Caki2 (cell line): ENCODE measurements at places on chromosomes 7 and 10. TPM values are rescaled to one million over a fixed set of nuclear protein-coding genes. Genes with fewer than 3 reads are reported as not detected.

GRCh38 chr7:143048827-143049226, 3.3 kb upstream of the OR6V1 start:
- DNase-seq, result no peak

GRCh38 chr7:72337390-72338167, 74.6 kb downstream of the CALN1 start:
- DNase-seq, result no peak

DNA sequence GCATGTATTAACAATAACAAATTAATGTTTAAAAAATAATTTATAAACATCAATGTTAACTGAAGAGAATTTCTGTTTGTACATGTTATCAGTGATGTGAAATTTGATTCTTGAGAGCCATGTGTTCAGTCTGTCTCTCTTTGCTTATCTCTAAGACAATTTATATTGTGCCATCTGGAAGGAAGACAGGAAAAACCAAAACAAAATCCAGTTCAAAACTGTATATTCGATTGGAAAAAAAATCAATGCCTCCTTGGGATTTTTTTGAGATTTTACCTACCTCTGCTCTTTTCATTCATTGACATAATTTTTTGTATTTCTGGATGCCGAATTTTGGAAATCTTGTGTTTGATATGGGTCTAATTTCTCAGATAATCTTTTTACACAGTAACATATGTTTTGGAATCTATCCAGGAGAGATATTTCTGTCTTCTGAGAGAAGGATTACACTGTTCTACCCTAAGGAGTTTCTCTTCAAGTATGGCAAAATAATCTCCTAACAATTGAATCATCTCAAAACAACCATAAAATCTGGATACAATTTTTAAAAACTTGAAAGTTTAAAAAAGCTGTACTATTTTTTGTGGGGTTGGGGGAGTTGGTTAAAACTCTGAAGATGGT, 311.9 kb upstream of the GNAI1 start:
- no peak for DNase-seq

DNA sequence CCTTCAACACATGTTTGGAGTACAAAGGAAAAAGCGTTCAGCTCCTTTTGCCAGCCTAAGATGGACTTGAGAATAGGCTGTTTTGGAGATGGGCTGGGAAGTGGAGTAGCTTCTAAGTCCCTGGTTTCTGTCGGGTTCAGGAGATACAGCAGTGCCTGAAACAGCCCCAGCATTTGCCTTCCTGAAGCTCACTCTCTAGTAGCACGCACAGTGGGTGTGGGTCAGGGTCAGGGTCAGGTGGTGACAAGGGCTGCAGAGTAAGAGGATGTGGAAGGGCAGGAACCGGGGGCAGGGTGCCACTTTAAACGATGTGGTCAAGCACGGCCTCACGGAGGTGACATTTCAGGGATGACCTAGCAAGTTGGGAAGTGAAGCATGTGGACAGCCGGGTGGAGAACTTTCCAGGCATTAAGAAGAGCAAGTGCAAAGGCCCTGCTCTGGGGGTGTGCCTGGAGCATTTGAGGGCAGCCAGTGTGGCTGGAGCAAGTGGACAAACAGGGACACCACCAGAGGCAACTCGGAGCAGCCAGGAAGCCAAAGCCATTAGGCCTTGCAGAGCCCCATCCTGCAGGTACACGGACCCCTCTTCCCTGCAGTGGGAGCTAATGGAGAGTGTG, 382.2 kb upstream of the ZMIZ1 start:
- no peak for DNase-seq

DNA sequence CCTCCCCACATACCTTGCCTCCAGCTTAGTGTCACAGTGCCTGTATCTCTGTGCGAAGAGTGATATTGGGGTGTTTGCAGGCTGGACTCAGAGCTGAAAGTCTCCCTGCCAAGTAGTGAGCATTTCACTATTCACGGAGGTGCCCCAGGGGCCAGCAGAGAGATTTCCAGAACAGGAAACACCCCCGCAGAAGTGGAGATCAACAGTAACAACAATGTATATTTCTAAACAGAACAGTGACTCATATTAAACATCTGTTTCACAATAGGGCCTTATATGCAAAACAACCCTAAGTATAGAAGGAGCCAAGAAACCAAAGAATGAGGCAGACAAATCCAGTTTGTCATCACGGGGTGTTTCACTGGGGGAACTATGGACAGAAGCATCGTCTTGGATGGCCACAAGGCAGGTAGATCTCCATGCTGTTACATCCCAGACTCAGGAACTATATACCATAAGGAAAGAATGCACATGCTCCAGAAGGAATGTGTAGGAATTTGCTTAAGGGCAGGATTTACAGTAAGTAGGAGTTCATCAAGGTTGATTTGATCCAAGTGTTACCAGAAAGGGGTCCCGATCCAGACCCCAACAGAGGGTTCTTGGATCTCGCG, 29.3 kb upstream of the CCL24 start:
- no peak for DNase-seq

- DNase-seq, result peak; percentile 18
Observed at GRCh38 chr7:117963264-117964197, 90.3 kb upstream of the CTTNBP2 start.

GRCh38 chr10:6175329-6176055, 27.2 kb upstream of the PFKFB3 start:
- DNase-seq, result no peak

- no peak for DNase-seq
Observed at GRCh38 chr7:101436221-101436735, 73.6 kb downstream of the COL26A1 start.

- no peak for DNase-seq
Observed at GRCh38 chr7:151125470-151125845, 39.2 kb downstream of the AGAP3 start.

- peak; percentile 33 for DNase-seq
Observed at GRCh38 chr7:30920584-30921539, 9.2 kb downstream of the AQP1 start.

GRCh38 chr10:37344413-37344812, 219.0 kb downstream of the ANKRD30A start:
- no peak for DNase-seq

GRCh38 chr10:43252166-43252782, 14.6 kb downstream of the RASGEF1A start:
- no peak for DNase-seq

- DNase-seq, result no peak
Observed at GRCh38 chr7:15279640-15280039, 282.2 kb downstream of the AGMO start.

- no peak for DNase-seq
Observed at GRCh38 chr10:132556994-132557441, 19.4 kb downstream of the INPP5A start.

GRCh38 chr10:79403441-79404230, 41.8 kb downstream of the ZCCHC24 start:
- no peak for DNase-seq

DNA sequence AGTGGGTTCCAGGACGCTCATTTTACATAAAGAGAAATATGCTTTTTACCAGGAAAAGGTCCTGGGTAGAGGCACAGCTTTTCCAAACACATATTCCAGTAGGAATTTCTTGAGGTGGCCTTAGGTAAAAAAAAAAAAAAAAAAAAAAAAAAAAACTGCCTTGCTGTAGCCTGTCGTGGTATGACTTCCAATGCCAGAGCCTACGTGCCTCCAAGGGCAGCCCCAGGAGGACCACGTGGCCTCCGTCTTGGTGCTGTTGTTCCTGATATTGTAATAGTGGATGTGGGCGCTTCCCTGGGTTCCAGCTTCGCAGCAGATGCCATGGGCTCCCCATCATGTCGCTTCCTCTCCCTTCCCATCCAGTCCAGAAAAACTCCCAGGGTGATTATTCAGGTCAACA, 49.3 kb downstream of the PRKAG2 start:
- DNase-seq, result no peak

GRCh38 chr7:156777364-156778069, 115.5 kb downstream of the LMBR1 start:
- DNase-seq, result no peak

DNA sequence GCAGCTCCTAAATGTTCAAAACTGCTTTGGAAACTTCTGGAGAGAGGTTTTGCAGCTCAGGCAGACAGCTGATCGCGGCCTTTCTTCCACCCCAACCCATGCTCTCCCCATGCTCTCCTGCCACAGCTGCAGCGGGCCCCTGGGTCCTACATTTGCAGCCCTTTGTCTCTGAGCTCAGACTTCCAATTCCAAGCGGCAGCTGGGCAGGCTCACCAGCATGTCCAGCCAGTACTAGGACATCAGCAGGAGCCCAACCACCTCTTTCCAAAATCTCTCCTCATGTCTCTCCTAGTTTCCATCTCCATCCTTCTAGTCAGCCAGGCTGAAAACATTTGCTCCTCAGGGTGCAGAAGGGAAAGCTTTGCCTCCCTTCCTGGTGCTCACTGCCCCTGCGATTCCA, 6.0 kb downstream of the LEP start:
- no peak for DNase-seq

DNA sequence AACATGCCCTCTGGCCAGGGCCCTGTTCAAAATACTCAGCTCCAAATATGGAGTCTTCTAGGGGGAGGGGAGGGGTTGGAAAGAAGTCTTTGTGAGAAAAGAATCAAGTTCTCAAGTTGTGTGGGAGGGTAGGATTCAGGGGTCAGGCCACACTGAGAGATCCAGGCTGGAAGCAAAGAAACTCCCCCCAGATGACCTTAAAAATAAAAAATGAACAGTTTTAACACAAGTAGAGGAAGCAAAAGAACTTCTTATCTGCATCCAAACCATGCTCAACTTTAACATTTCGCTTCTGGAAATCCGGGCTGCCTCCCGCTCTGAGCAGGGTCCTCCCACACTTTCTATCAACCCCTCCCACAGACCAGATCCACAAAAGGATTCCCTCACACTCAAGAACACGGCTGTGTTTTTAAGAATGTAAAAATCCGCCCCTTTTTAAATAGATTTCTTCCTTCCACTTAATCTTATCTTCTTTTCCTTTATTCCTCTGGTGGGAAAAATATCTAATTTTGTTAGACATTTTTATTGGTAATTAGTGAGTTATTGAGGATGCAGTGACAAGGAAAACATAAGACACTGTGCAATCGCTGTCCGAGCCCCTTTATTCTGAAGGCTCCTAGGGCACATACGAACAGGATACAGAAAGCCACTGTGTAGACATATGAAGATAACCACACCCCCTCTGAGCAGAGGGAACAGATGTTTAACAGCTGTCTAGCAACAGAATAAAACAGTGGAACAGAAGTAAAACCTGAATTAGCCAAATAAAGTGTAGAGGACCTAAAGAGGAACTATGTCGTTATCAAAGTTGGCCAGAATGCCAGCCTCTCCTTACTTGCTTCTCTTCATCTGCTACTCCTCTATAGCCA, 43.8 kb downstream of the CYTH3 start:
- DNase-seq, result no peak

DNA sequence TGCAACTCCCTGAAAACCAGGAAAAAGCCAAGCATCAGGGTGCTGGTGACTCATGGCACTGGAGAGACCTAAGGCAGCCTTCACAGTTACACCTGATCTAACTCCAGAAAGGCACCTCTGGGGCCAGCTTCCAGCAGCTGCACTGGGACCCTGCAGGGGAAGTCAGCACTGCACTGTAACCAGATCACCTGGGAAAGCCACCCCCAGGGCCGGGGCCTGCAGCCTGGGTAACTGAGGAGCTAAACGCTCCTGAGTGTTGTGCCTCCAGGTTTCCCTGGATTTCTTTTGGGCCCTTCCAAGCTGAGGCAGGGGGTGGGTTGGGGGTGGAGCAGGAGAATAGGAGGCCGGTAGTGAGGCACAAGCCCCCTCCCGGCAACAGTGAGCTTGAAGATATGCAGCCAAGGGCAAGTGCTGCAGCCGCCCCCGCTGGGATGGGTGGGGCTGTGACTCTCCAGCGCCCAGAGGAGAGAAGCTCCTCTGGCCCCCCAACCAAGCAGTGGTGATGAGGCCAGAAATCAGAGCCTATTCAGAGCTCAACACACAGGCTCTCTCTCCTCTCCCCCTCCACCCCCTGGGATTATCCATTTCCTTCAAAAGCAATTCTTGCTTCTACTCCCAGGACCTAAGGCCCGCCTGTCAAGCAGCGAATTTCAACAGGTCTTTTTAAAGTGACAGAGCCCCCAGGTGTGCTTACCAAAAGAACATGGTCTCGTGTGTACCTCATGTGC, 2.6 kb downstream of the CXCL12 start:
- DNase-seq, result no peak

DNA sequence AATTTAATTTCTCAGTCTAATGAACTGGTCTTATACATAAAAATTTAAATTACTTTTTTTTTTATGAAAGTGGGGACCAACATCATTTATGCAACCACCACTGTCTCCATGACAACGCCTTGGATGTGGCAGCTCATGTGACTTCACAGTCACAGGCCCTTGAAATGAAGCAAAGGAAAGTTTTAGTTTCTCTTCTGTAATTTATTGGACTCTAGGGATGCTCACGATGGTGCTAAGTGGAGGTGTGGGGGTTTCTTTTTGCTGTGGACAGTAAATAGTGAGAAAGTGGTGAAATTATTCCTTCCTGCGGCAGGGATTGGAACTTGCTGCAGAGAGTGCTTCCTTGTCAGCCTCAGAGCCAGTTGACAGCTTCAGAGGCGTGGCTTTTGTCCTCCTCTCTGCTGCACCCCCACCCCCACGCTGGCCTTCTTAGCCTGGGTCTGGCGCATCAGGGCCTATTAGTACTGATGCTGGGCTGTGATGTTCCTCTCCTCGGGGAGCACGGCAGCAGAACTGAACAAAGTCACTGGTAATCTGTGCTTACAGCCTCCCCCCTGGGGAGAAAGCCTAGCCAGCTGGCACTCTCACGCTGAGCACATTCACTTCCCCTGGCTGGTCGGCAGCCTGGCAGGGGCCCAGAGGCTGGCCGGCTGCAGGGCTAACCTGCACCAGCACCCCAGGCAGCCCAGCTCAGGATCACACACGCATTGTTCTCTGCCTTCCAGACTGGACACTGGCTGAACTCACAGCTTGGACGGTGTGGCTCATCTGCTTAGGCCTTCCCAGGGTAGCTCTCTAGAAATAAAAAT, 517.5 kb upstream of the GALNT17 start:
- no peak for DNase-seq

DNA sequence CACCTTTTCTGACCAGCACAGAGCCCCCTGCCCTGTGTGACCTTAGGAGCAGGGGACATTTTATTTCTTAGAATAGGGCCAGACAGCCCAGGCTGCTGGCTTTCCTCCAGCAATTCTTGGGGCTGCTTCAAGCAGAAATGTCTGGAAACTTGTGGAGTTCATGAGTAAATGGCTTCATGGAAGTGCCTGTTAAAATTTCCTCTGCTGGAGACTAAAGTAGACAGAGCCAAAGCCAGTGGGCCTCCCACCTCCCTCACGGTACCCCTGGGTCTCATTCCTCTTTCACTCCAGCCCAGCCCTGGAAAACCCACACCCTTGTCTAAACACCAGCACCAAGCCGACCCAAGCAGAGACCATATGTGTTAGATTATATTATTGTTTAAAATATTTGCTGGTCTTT, 505.5 kb upstream of the ZMIZ1 start:
- no peak for DNase-seq

GRCh38 chr7:50806143-50806542, 23.4 kb upstream of the GRB10 start:
- no peak for DNase-seq

- no peak for DNase-seq
Observed at GRCh38 chr10:77586719-77587415, 50.7 kb downstream of the KCNMA1 start.

The BAIAP2L1 gene
- total RNA-seq, result 14.5 and 21.4 TPM in 2 replicates

The C10orf105 gene
- not detected in 2 replicates for total RNA-seq

The ANKRD61 gene
- not detected in 2 replicates for total RNA-seq

The PRSS2 gene
- not detected in 2 replicates for total RNA-seq

The TLX1 gene
- total RNA-seq, result not detected in 2 replicates

The TRPV5 gene
- total RNA-seq, result not detected in 2 replicates

The TSPAN12 gene
- 45.3 and 46.5 TPM in 2 replicates for total RNA-seq
